Activated CD8-positive, alpha-beta memory T cell treated with anti-CD3 and anti-CD28 coated beads, Interleukin-2, amount 10 ng/mL, durations not matched to agents 7 days and 5 days (primary cell): ENCODE measurements at places on chromosomes 6 and 20. TPM values are rescaled to one million over a fixed set of nuclear protein-coding genes. Genes with fewer than 3 reads are reported as not detected.

The TLDC2 gene
- not detected for total RNA-seq

The ELOVL2 gene
- total RNA-seq, result not detected

The HLA-DRB1 gene
- total RNA-seq, result 189 TPM

The CLDN20 gene
- total RNA-seq, result not detected

The TBX18 gene
- total RNA-seq, result not detected

The CCDC170 gene
- total RNA-seq, result not detected

The HLA-DRA gene
- total RNA-seq, result 313 TPM

The HCRTR2 gene
- not detected for total RNA-seq

The SLC17A3 gene
- 0.76 TPM for total RNA-seq

The CYP21A2 gene
- 0.15 TPM for total RNA-seq

The PRR18 gene
- total RNA-seq, result not detected

- DNase-seq, result peak; percentile 62
Observed at GRCh38 chr6:167094820-167095637, 27.9 kb upstream of the CCR6 start.

- DNase-seq, result peak; percentile 79
Observed at GRCh38 chr20:3658716-3659491, 4.3 kb downstream of the GFRA4 start.

- no peak for DNase-seq
Observed at GRCh38 chr6:137798261-137798660, 68.8 kb upstream of the TNFAIP3 start.

- DNase-seq, result no peak
Observed at GRCh38 chr20:63624486-63624885, 2.4 kb downstream of the GMEB2 start.

DNA sequence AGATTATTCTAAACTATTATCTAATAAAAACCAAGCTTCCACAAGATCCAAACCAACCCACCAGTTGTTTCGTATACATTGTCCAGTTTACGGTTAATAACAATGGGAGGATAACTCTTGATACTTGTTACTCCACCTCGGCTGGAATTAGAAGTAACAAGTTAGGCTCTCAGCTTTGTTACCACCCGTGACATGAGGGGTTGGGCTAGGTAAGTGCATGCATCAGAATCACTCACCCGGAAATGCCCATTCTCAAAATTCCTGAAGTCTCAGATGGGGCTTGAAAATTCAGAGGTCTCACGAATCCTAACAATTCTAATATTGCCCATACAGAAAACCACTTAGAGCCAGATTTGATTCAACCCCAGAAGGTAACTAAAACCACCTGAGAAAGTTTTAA lies 27.0 kb upstream of the SERPINB1 start:
- DNase-seq, result no peak

DNA sequence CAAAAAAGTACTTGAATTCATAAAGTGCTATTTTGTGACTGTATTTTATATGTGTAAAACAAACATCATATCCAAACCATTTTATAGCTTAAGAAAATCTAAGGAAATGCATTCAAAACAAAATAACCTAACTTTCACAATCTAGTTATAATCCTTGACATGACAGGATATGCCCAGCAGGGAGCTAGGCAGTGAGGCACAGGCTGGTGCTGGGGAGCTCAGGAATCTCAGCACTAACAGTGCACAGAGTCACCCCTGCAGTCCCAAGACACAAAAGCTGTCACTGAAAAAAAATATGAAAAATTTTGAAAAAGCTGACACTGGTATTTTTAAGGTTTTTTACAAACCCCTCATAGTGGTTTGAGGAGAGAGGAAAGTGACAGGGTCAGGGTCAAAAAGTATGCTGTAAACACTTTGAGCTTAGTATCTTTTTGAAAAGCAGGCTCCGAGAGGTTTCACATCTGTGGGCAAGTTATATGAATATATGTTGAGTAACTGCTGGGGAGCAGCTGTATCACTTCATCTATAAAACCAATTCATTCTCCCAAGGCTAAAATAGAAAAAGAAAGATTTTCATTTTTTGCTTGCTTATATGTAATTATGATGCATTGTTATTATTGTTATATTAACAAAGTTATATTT lies 24.1 kb downstream of the LGSN start:
- no peak for DNase-seq

DNA sequence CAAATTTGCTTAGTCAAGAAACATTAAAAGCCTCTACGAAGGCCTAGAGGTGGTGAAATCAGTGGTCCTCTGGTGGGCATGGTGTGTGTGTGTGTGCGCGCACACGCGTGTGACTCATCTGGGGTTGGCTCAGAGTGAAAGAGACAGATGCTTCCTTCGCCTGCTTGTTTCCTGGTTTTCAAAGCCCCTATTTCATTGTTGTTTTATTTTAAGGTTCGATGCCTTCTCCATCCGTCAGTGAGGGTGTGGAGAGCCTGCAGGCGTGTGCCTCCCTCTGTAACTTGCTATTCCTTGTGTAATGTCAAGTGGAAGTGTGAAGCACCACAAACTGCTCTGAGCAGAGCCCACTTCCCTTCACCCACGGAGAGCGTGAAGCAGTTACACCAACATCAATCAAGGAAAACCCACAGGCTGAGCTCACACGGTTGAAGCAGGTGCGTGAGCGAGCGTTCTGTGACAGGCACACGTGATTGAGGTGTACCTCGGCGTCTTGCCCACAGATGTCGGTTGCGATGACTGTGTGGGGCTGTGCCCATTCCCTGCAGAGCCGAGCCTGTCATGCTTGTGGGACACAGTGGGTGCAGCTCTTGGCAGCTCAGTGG lies 233.9 kb downstream of the PRL start:
- peak; percentile 72 for DNase-seq

- no peak for DNase-seq
Observed at GRCh38 chr6:2432292-2432691, 186.9 kb upstream of the GMDS start.

DNA sequence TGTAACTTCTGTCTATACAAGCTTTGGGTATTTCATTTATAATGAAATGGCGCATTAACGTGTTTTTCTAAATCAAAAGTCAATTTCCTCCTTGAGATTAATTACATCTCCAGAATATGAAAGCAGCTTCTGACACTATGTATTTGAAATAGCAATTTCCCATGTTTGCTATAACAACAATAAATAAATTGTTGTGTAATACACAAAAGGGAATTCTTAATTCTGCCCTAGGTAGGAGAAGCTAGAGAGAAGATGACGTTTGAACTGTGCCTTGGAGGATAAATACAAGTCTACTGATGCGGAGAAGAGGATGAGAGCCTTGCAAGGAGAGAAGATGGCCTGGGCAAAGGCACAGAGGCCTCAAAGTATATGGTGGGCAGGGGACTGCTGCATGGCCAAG lies 7.6 kb upstream of the HLA-DOA start:
- DNase-seq, result no peak

DNA sequence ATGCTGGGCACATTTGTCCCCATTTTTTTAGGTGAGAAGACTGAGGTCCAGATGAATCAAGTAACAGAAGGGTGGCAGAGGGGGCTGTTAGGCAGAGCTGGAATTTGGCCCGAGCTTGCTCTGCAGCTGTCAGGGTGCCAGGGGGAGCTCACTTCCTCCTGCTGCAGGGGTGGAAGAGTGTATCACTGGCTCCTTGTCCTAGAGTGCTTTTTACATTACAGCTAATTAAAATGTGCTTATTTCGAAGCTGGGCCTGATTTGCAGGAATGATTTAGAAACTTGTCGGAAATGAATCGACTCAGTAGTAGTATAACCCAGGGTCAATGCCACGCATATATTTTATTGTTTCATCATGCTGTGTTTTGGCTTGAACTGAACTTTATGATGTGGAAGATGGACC lies 11.1 kb downstream of the TOX2 start:
- DNase-seq, result no peak

DNA sequence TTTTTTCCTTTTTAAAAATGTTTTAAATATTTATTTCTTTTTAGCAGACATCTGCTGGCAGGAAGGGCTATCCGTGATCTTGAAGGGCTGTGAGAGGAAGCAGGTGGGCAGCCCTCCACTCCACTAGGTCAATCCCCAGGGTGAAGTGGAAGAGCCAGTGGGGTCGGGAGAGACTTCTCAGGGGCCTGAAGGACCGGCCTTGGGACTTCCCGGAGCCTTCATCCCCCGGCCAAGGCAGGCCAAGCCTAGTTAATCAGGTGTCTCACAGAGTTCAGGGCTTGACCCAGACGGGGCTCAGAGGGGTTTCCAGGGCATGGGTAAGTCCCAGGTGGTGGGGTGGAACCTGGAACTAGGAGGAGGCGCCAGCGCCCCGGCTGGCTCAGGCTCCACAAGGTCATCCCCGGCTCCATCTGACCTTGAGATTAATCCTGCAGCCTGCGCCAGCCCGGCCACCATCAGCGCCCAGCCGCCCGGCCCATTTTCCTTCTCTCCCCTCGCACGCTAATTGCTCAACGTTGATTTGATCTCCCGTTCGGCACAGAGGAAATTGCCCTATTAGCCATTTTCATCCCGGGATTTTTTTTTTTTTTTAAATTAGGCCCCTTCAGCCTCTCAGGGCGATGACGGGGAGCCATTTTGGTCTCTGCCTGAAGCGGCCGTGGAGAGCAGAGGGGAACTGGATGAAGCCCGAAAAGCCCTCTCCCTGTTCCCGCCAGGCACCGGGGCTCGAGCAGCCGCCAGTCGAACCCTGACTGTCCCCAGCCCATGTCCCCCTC lies 44.4 kb downstream of the MDFI start:
- no peak for DNase-seq

DNA sequence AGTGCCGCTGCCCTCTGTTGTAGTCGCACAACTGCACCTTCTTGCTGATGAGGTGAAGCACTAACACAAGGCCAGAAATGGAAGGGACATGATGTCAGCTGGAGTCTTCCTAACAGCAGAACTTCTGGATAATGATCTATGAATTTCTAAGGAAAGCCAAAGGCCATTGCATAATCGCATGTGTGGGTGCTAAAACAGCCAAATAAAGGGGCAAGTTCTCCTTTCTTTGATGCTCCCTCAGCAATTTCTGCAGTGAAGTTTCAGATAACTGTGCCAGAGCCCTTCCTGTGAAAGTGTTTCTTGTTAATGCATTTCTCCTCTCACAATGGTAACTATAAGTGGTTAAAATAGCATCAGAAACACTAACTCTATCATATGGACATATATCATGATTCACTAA lies 8.0 kb upstream of the F13A1 start:
- no peak for DNase-seq

GRCh38 chr6:146544616-146545182 lies 1.1 kb downstream of the RAB32 start:
- DNase-seq, result no peak

DNA sequence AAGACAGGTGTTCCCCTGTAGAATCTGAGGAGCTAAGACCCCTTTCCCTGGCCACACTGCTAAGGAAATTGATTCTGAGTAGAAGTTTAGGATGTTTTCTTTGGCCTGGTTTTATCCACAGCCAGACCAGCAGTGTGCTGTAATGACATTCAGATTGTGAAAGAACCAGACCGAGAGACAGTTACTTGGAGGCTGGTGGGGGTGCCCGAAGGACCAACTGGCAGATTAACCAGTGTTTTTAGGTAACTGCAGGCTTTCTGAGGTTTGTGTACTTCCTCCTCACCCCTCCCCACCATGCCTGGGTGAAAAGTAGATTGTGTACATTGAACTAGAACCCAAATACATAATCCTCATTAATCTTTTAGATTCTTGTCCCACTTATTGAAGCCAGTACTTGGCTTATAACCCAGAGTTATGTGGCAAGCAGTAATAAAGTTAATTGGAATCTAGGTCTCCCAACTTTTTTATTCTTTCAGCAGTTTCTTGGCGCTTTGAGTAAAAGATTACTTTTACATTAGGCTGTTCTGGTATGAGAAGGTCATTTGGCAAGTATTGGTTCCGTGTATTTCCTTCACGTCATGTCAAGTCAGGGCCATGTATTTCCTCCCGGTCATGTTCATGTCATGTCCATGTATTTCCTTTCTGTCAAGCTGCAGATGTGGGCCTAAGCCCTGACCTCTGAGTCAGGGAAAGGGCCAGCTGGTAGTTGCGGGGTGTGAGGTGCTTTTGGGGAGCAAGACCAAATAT lies 93.7 kb downstream of the TCP11 start:
- DNase-seq, result no peak

- DNase-seq, result no peak
Observed at GRCh38 chr20:38878866-38879265, 47.4 kb upstream of the FAM83D start.

DNA sequence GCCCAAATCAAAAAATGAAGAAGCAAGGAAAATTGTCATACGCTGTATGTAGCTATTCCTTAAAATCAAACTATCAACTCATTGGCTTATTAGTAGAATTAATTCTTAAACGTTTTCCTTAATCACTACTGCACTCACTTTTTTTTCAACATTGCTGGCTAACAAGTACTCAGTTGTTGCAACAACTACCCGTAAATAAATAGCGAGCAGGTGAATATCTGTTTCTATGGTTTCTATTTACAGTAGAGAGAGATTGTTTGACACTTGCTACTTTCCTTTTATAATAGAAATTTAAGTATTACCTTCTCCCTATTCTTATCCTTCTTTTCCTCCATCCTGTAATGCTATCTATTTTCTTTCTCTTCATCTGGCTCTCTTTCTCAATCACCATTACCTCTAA lies 25.1 kb downstream of the FRK start:
- DNase-seq, result no peak

- no peak for DNase-seq
Observed at GRCh38 chr6:45795678-45796077, 220.0 kb downstream of the CLIC5 start.

DNA sequence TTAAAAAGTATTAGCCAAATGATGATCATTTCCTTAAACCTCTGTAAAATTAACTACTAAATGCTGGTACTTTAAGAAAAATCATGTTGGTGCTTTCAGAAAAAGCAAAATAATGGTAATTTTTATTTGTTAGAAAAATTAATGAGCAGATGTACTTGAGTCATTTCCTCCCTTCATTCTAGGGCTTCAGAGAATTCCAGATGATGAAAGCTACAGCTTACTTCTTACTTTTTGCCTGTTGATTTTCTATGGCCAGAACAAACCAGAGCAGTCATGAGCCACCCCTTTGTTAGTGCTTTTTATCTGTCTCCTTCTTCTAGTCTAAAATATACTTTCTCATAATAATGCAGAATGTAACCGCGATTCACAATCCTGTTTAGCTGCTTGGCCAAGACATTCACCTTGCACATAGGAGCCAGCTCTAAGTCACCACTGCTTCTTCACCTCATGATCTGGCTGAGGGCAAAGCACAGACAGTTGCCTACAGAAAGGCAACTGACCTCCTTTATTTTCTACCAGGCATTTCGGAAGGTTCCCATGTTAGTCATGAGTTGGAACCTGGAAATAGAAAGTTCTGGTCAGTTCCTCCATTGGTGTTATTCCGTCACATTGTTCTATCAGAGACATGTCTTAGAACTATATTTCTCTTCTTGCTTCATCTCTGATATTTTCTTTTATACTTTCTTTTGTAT lies 43.5 kb upstream of the TINAG start:
- DNase-seq, result no peak

DNA sequence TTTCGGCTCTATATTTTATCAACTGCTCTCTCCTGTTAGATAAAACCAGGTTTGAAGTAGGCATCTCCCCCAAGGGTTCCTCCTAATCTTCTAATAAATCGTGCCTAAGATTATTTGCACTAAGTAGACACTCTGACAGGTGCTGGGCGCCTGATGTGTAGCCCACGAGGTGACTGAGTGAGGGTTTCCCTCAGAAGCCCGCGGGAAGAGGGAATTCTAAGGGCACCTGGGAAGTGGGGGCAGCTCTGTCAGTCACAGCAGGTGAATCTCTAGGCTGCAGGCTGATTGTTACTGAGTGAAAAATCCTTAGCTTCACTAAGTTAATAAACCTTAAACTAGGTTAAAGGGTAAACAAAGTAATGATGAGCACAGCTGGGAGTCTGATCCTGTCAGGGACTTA lies 68.2 kb downstream of the PXDC1 start:
- no peak for DNase-seq

- no peak for DNase-seq
Observed at GRCh38 chr6:81158956-81159355, 593.5 kb downstream of the TENT5A start.

GRCh38 chr6:112343390-112343789 lies 3.7 kb upstream of the RFPL4B start:
- no peak for DNase-seq
